ENCODE measurements at places on chromosomes 2 and 18.

- no peak for DNase-seq
Measured at GRCh38 chr2:68994864-68995263, 18.1 kb upstream of the ANTXR1 start.

DNA sequence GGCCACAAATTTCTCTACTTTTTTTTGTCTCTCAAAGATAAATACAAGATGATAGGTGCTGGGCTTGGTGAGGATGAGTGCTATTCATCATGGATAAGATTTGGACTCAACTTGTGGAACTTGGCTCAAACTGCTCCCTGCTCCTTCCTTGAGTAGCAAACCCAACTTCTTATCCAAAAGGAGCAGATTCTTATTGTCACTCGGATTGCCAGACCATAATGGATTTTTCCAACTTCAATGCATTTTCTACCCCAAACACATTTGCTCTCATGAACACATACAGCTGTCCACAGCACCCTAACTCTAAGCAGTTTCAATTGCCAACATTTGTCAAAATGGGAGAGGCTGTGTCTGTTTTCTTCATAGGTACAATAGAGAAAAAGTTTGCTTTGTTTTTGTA, 99.5 kb upstream of the APCDD1 start:
- DNase-seq, result no peak

GRCh38 chr2:80112790-80113189, 191.8 kb downstream of the LRRTM1 start:
- DNase-seq, result no peak

DNA sequence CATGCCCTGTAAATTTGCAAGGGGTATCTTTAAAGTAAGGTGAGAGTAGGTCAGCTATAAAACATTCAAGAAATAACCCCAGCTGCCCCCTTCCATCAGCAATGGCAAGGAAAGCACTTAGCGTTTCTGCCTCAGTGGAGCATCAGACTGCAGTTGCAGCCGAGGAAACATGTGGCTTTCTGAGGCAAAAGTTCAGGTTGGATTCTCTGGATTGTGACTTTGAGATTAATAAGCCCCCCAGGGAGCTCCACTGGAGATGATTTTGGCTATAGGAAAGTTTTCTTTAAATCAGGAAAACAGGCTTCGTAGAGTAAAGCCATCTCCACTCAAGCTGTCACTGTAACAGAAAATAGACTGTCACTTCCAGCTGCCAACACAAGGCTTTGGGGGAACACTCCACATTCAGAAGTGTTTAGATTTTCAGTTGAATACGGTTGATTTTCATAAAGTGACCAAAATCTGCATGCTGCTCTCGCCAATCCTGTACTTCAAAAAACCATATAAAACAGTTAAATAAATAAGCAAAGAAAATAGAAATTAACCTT, 15.3 kb upstream of the RIT2 start:
- DNase-seq, result no peak

DNA sequence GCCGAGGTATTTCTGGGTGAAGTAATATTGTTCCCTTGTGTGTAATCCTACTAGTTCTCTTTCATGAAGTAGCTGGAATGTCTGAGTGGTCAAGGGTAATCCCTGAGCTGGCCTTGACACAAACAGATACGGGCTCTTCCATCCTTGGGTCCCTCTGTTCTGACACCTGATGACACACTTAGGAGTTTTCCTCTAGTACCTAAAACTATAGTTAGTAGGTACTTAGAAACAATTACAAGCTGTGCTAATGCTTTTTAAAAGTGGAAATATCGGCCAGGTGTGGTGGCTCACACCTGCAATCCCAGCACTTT, 59.2 kb upstream of the IL1R1 start:
- DNase-seq, result no peak

DNA sequence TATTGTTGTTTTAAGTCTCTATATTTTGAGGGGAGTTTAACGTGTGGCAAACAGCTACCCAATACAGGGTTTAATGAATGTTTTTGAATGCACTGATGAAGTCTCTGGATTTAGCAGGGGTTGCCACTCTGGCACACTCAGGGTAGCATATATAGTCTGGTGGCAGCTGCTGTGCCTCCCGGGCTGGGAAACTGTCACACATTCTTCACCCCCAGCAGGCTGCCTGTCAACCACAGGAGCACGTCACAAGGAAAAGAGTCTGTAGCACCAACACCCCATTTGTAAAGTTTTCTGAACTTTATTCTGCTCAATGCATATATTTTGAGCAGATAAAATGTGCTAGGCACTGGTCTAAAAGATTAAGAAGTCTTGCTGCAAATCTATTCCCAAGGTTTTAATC, 39.3 kb downstream of the NGEF start:
- DNase-seq, result no peak

GRCh38 chr2:56077359-56077915, 106.4 kb upstream of the CCDC85A start:
- DNase-seq, result peak; percentile 51

- DNase-seq, result no peak
Measured at GRCh38 chr18:23920054-23920453, 94.5 kb upstream of the TTC39C start.

GRCh38 chr18:11791131-11791530, 60.1 kb upstream of the CHMP1B start:
- DNase-seq, result no peak

- no peak for DNase-seq
Measured at GRCh38 chr18:50886929-50887328, 8.0 kb downstream of the ME2 start.

DNA sequence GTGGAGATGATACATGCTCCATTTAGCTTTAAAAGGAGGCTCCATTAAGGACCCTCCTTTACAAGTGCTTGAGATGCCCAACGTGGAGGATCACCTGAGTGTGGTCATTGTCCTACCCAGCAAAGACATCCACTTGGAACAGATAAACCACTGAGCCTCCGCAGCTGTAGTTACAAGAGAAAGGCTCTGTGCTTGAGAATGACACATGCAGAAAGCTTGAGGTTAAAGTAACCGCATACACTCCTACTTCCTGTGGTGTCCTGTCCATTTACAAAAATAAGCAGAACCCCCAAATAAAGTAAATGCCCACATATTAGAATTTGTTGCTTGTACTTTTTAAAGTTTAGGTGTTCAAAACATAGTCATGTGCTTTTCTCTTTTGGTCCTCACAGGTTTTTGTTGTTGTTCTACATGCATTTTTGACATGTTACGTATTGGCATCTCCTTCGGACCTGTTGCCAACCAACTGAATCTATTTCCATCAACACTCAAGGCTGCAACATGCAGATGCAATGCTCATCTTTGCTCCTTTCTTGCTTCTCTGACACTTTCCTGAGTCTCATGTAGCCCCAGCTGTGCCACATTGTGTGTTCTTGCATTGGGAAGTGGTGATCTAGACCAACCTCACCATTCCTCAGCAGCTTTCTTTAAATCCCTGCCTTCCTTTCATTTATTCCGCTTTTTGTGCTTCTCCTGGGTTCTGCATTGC, 56.0 kb downstream of the SERPINB7 start:
- DNase-seq, result no peak

GRCh38 chr2:72925328-72925943, 8.1 kb downstream of the EMX1 start:
- peak; percentile 33 for DNase-seq

- DNase-seq, result no peak
Measured at GRCh38 chr2:201696151-201696659, 2.2 kb downstream of the MPP4 start.

GRCh38 chr2:55976681-55977080, 53.1 kb upstream of the EFEMP1 start:
- no peak for DNase-seq

GRCh38 chr18:57630002-57630753, 8.5 kb upstream of the NARS1 start:
- DNase-seq, result peak; percentile 84

DNA sequence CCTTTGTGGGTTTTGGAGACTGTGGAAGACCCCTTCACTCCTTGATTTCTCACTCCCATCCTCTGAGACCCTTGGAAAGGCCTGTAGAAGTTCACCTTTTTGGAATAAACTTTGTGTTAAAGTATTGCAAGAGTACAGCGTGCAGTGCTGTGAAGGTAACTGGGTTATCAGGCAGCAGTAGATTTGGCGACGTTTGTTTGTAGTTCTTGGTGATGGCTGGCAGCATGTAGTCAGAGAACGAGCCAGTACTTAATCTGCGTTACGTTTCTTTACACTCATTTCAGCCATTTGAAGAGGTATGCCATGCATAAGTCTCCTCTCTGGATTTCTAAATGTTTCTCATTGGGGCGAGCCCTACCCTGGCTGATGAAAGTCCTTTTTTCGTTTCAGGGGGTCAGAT, 64.6 kb downstream of the TSHZ1 start:
- DNase-seq, result no peak

DNA sequence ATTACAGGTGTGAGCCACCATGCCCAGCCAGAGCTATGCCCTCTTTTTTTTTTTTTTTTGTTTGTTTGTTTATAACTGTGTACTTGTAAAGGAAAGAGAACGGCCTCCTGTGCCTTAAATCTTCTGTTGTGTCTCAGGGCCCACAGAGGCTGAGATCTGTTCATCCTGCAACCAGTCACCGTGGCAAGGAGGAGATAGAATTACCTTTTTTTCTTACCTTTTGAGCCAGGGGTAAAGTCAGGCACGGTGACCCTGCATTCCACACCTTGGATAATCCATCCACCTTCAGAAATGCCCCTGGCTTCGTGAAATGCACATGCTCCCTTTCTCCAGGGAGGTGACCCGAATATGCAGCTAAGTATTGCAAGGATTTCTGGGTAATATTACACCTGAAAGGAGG, 12.8 kb downstream of the NEDD4L start:
- no peak for DNase-seq

Measured in nephron progenitor cell (in vitro differentiated cells).